Activated naive CD4-positive, alpha-beta T cell treated with anti-CD3 and anti-CD28 coated beads, Interleukin-2, amount 10 ng/mL, durations not matched to agents 5 hours and 36 hours (primary cell): ENCODE measurements at places on chromosomes 2 and 18. TPM values are rescaled to one million over a fixed set of nuclear protein-coding genes. Genes with fewer than 3 reads are reported as not detected.

The XDH gene
- total RNA-seq: 1.2 TPM

The RNU2-63P gene
- 13.3 TPM for total RNA-seq

The ACTG2 gene
- total RNA-seq: not detected

The RBMS1 gene
- total RNA-seq: 81.1 TPM

The VSNL1 gene
- not detected for total RNA-seq

The CRYGD gene
- not detected for total RNA-seq

The G6PC2 gene
- total RNA-seq: not detected

The SLC9A4 gene
- 0.10 TPM for total RNA-seq

The SKOR2 gene
- total RNA-seq: not detected

The LYPD6 gene
- not detected for total RNA-seq

The CERKL gene
- not detected for total RNA-seq

The CAPN14 gene
- total RNA-seq: not detected

The CCDC102B gene
- 2.3 TPM for total RNA-seq

The C1QL2 gene
- total RNA-seq: not detected

The ERBB4 gene
- not detected for total RNA-seq

The SERPINB11 gene
- not detected for total RNA-seq

The ERFE gene
- total RNA-seq: 0.10 TPM

The SERPINB3 gene
- total RNA-seq: not detected

The SOS1 gene
- 201 TPM for total RNA-seq

The POMC gene
- 2.8 TPM for total RNA-seq

The ADGRF3 gene
- total RNA-seq: 5.9 TPM

The RPRM gene
- total RNA-seq: not detected

The ALPG gene
- total RNA-seq: not detected

The ARHGAP28 gene
- total RNA-seq: not detected

The LOXHD1 gene
- 0.02 TPM for total RNA-seq

The IL1R2 gene
- total RNA-seq: not detected

The CDH2 gene
- total RNA-seq: not detected

The ANTXR1 gene
- not detected for total RNA-seq
